ENCODE measurements at places on chromosomes 2 and 18. TPM values are rescaled to one million over a fixed set of nuclear protein-coding genes. Genes with fewer than 3 reads are reported as not detected.

Gene WIPF1
- total RNA-seq = 419 TPM

Gene LRP1B
- not detected for total RNA-seq

Gene NEB
- 1.1 TPM for total RNA-seq

Gene RESP18
- not detected for total RNA-seq

Gene CCDC68
- total RNA-seq = not detected

Gene GCG
- total RNA-seq = not detected

DNA sequence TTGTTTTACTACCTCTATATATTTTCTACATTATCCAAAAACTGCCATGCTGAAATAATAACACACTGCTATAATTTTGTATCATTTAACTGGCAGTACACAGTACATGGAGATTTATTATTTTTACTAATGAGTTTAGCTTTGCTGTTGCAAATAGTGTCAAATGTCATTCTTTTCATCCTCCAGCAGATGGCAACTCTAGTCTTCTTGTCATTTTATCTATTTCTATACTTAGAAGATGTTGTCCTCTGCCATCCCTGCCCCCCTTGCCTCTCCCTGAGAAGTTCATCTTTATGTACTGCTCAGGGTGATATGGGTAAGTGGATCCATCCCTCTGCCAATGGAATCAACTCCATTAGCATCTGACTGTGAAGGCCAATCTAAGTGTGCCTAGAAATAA, 21.7 kb upstream of the LRRTM1 start:
- no peak for DNase-seq

DNA sequence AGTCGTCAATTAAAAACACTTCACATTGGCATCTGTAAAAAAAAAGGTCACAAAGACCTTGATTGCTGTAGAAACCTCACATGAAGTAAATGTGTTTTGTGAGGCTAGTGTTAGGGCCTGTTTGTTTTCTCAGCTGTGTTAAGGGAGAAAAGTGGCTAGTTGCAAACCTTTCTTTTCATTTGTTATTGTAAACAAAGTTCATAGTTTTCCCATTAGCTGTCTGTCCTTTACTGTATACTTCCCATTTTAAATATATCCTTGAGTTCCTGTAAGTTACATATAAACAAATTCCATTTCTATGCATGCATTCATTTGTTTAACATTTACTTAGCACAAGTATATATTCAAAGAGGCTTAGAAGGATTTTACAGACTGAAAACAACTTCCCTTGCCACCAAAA, 1250.2 kb downstream of the LRP1B start:
- DNase-seq = no peak

DNA sequence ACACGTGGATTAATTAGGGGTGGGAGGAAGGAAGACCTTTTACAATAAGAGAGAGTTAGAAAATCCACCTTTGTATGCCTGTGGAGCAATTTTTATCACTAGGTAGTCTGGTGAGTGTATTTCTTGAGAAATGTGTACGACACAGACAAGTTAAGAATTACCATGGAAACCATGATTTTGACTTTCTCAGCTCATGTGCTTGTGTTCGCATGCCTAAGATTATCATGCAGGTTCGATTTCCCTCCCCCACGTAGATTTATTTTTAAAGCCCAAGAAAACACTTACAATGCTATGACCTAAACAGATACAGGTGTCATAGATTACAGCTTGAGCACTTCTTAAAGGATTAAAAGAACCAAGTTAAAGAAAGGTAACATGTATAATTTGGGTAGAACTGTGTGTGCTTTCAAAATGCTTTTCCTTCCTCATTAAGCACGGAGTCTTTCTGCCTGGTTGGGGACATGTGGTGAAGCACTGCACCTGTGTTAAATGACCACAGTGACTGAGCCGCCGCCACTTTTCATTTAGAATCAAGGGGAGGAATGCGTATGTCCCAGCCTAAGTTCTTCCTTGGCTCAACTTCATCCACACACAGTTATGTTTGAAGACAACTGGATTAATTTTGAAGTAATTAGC, 16.6 kb downstream of the SERTAD2 start:
- peak; percentile 17 for DNase-seq

- no peak for DNase-seq
These were observed 25.9 kb upstream of the RAPGEF4 start for GRCh38 chr2:172709566-172710291.

GRCh38 chr2:38095996-38096861, 20.3 kb upstream of the CYP1B1 start:
- no peak for DNase-seq

- DNase-seq = no peak
These were observed 690 bp downstream of the SDC1 start for GRCh38 chr2:20224164-20224715.

DNA sequence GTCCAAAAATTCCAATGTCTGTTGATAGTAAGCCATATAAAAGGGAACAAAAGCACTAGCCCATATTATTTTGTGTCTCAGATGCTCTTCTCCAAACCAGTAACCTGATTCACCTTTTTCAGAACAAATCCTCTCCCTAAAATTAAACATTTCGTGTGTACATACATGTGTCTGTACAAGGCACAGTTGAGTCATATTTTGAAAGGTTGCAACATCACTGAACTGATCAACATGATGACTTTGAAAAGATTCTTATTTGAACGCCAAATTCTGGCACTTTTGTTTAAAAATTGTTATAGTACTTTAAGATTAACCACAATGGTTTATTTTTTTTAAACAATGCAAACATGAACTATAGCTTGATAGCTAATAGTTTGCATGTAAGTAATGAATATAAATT, 102.5 kb downstream of the RIT2 start:
- DNase-seq = no peak

DNA sequence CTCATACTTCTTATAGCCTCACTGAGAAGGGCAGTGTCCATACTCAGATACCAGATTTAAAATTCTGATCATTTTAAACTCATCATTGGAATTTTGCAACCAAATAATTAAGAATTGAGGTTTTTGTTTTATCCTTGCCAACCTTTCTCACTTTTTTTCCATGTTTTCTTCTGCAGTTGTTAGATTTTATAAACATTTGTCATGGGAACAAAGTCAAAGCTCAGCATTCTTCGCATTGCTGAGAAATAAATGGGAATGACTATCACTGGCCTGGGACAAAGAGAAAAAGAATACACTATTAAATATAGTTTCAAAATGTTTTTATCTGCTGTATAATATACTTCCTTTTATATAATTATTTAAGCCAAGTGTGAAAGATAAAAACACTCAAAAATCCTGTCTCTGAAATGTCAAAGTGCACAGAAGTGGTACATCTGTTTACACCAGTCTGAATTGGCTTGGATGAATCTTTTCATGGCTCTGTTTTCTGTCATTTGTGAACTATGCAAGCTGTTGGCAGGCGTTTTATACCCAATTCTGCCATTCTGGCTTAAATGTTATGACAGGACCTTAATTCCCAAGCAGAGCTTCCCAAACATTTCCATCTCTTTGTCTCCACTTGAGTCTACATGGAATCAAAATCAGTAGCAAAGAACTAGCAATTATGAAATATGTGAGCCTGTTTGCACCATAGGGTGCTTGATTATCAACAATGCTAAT, 249.3 kb upstream of the SYT4 start:
- DNase-seq = no peak

GRCh38 chr18:61893971-61894750, 1.4 kb upstream of the RNF152 start:
- peak; percentile 48 for DNase-seq

- no peak for DNase-seq
These were observed 91.2 kb downstream of the HDAC4 start for GRCh38 chr2:239309398-239310245.

- no peak for DNase-seq
These were observed 254.8 kb upstream of the DSEL start for GRCh38 chr18:67771271-67771670.

DNA sequence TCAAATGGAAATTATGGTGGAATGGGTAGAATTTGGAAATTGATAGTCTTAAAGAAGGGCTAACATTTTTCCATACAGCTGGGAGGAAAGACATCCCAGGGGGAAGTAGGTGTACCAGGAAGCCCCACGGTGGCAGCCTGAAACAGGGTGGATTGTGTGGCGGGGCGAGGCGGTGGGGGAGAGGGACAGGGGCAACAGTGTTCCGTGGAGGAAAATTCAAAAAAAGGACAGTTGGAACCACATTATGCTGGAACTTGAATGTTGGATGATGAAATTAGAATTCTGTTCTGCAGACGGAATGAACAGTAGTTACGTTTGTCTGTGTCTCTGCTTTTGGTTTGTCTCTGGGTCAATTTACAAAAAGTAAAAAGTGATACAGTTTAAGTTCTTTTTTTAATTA, 10.6 kb upstream of the CIB4 start:
- DNase-seq = no peak

DNA sequence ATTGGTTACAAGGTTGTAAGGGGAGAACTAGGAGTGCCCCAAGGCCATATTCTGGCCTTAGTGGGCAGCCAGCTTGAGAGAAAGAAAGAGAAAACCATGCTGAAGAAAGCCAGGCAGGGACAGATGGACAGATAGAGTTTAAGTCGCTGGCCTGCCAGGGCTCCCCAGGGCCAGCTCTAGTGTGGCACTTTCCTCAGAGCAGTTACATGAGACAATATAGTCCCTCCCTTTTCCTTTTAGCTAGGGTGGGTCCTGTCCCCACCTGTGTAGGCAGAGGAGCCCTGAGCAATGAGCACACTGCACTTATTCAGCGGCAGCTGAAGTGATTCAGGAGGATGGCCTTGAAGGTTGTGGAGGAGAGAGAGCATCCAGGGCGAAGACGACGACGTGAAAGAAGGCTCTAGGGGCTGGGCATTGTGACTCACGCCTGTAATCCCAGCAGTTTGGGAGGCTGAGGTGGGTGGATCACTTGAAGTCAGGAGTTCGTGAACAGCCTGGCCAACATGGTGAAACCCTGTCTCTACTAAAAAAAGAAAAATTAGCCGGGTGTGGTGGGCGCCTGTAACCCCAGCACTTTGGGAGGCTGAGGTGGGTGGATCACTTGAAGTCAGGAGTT, 152.0 kb upstream of the SLC1A4 start:
- DNase-seq = no peak

- peak; percentile 55 for DNase-seq
These were observed 1.9 kb upstream of the CFAP53 start for GRCh38 chr18:50268022-50268747.

GRCh38 chr18:79798346-79798998, 734 bp downstream of the KCNG2 start:
- DNase-seq = no peak

DNA sequence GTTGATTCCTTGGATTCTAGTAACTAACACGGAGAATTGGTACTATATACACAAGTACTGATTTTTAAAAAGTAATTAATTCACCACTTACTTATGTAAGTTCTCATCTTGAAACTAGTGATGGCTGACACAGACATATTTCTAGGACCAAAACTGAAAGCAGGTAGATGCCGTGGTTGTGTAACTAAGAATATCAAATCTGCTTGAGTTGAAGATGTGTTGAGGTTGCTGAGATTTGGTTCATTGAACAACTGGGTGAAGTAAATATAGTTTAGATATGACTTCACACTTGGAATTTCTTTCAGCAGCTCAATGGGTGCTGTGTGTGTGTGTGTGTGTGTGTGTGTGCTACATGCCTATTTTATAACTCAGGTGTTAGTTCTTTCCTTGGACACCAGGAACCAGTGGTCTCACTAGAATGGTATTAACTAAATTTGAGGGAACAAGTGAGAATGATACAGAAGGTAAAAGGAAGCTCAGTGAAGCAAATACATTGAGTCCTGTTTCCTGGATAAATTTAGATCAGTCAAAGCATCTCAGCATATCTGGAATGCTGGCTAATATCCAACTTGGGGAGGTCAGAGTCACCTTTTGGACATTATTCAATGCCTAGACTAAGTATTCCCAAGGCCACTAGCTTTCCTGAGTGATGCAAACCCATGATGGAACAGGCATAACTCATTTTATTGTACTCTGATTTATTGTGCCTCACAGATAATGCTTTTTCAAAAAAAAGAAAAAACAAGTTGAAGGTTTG, 110.7 kb upstream of the ZEB2 start:
- DNase-seq = no peak

DNA sequence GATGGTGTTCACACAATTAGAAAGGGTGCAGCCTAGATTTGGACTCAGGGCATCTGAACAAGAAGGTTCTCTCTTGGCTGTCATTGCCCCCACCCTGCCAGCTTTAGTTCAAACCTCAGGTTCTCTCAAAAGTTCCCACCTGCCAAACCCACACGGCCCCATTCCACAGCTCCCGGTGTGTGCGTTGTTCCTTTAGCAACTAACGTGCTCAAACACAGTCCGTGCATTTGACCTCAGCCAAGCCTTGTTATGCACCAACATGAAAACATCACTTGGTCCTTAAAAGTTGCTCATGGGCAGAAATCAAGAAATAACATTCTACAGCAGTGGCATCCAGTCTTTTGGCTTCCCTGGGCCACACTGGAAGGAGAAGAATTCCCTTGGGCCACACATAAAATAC, 32.0 kb downstream of the LOXHD1 start:
- no peak for DNase-seq

- DNase-seq = peak; percentile 28
These were observed 416.1 kb downstream of the ARHGAP15 start for GRCh38 chr2:143545059-143545948.

DNA sequence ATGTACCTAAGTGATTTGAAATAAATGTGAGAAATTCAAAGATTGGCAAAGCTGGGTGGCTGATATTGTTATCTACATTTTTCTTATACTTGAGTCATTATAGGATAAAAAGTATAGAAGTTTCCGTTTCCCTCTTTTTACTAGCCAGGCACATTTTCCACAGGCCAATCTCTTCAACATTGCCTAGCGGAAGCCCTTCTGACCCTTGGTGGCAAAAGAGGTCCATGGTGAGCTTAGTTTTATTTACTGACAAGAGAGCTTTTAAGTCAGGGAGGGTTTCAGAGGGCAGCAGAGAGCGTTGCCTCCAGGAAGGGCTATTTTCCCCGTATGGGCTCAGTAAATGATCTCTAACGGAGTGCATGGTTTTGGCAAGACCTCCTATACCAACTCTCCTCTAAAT, 15.1 kb upstream of the RHOB start:
- no peak for DNase-seq

DNA sequence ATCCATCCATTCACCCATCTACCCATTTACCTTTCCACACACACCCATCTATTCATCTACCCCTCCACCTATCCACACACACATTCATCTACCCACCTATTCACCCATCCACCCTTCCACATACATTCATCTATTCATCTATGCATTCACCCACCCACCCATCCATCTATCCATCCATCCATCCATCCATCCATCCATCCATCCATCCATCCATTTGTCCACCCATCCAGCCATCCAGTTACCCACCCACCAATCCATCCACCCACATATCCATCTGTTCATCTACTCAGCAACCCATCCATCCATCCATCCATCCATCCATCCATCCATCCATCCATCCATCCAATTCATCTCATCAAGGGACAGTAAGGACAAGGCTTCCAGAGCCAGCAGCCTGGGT, 74.0 kb downstream of the INHBB start:
- no peak for DNase-seq

- no peak for DNase-seq
These were observed 464.6 kb downstream of the CNTNAP5 start for GRCh38 chr2:124489686-124490085.

- DNase-seq = no peak
These were observed 1152.9 kb downstream of the RPIA start for GRCh38 chr2:89844221-89844943.

GRCh38 chr18:5992381-5992780, 97.1 kb upstream of the TMEM200C start:
- no peak for DNase-seq

GRCh38 chr2:164831180-164831579, 10.4 kb downstream of the COBLL1 start:
- DNase-seq = no peak
